ENCODE measurements at places on chromosomes 6 and 20. TPM values are rescaled to one million over a fixed set of nuclear protein-coding genes. Genes with fewer than 3 reads are reported as not detected.

GABBR1 gene
- 3.3 TPM for total RNA-seq

MOG gene
- not detected for total RNA-seq

DNA sequence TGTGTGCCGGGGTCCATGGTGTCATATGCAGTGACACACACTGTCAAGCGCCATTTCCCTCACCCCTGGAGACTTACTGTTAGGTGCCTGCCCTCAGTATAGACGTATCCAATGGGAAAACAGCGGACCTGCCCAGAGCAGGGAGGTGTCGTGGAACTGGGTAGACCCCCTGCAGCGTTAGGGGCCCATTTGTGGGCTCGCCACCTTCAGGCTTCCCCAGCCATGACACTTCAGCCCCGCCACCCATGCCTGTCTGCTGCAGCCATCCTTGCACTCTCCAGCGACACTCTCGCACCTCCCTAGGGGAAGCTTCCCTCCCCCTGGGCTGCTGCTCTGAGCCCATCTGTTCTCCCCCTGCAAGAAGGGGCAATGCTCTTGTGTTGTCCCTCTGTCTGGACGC is 43.2 kb downstream of the STK35 start:
- DNase-seq: no peak

- no peak for DNase-seq
These were observed 63.0 kb upstream of the EYA2 start for GRCh38 chr20:46831633-46832011.
